ENCODE measurements at places on chromosomes 12 and 14.

DNA sequence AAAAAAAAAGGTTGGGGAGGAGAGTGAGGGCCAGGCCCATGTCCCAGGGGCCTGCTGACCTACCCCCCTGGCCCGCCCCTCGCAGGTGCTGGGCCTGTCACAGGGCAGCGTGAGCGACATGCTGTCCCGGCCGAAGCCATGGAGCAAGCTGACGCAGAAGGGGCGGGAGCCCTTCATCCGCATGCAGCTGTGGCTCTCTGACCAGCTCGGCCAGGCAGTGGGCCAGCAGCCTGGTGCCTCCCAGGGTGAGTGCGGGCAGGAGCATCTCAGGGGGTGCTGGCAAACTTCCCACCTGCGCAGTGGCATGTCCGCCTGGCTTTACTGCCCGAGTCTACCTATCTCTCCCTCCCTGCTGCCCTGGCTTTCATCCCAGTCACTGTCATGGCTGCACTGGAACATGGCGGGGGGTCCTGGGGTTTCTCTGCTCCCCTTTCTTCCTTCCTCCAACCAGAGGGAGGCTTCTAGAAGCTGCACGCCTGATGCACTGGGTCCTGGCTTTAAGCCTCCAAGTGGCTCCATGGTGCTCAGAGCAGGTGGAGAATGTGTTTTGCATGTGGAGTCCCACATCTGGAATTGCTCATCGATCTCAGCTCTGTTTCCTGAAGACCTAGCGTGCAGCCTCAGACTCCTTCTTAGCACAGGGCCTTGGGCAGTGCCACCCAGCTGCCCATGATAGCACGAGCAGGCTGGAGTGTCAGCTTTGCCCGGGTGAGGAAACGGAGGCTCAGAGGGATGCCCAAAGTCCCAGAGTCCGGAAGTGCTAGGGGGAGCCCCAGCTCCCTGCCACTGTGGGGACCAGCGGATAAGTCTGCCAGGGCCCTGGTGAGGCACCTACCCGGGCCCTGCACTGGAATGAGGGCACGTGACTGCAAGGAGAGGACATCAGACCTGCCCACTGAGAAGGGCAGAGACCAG lies 46.3 kb downstream of the PHETA1 start:
- DNase-seq: no peak

GRCh38 chr12:62803756-62804155 lies 131.2 kb downstream of the PPM1H start:
- no peak for DNase-seq

DNA sequence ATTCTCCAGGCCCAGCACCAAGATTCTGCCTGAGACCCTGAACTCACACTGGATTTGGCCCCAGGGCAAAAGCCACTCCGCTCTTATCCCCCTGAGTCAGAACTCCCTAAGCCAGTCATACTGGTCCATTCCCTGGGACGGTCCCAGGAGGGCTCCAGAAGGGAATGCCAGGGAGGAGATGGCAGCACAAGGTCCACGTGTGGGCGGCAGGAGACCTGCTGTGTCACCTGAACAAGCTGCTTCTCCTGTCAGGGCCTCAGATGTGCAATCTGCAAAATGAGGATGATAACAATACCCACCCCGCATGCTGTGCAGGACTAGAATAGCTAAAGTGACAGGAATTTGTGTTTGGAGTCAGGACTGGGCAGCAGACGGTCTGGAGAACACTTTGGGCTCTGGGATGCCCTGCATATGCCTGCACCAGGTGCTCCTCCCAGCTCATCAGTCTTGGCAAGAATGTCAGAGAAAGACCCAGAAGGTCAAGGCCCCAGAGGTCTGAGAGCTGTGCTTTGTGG lies 40.3 kb downstream of the CMKLR1 start:
- DNase-seq: no peak

DNA sequence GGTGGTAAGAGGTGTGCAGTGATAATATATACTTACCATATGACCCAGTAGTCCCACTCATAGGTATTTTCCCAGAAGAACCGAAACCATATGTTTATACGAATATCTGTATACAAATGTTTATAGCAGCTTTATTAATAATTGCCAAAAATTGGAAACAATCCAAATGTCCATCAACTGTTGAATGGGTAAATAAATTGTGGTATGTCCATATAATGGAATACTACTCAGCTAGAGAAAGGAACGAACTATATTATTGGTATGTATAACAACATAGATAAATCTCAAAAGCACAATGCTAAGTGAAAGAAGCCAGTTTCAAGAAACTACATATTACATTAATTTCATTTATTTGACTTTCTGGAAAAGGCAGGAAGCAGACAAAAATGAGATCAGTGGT lies 66.1 kb downstream of the TTLL5 start:
- DNase-seq: no peak

DNA sequence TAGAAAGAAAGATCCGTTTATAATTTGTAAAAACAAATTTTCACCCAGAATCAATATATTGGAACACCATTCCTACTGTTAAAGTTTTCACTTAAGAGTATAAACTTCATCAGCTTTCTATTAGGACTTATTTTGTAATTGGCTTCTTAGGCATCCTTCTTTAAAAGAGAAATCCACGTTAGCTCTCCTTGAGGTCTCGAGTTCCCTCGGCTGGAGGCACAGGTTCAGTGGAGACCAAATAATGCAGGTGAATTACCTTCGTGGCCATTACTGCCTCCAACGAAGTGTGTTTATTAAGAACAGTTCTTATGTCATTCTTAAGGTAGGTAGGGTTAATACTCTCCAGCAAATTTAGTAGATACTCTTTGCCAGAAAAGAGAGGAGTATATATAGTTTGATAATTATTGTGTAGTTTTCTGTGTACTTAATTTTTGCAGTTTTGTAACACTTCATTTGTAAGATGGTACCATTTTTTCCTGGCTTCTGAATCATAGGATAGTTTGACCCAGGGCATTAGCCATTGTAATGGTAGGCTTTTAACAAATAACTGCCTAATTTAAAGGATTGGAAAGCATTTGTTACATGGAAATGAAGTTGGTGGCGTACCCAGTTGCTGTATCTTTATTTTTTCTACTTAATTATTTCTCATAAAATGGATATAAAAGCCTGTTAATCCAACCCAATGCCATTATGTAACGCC lies 2.2 kb downstream of the CALM1 start:
- no peak for DNase-seq

- DNase-seq: no peak
These were observed 56.0 kb upstream of the HECTD1 start for GRCh38 chr14:31263485-31264133.

GRCh38 chr14:76232800-76233199 lies 81.1 kb downstream of the GPATCH2L start:
- no peak for DNase-seq

DNA sequence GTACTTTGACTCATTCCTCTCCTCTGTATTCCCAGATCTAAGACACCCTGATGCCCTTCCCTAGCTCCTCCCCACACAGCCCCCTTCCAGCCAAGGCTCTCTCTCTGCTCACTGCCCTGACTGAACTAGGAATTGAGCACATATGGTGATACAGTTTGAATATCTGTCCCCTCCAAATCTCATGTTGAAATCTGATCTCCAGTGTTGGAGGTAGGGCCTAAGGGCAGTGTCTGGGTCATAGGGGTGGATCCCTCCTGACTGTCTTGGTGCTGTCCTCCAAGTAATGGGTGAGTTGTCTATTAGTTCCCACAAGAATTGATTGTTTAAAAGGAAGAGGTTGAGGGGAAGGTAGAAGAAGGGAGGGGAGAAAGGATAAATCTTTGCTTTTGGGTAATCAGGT lies 17.4 kb downstream of the CMKLR1 start:
- DNase-seq: no peak

DNA sequence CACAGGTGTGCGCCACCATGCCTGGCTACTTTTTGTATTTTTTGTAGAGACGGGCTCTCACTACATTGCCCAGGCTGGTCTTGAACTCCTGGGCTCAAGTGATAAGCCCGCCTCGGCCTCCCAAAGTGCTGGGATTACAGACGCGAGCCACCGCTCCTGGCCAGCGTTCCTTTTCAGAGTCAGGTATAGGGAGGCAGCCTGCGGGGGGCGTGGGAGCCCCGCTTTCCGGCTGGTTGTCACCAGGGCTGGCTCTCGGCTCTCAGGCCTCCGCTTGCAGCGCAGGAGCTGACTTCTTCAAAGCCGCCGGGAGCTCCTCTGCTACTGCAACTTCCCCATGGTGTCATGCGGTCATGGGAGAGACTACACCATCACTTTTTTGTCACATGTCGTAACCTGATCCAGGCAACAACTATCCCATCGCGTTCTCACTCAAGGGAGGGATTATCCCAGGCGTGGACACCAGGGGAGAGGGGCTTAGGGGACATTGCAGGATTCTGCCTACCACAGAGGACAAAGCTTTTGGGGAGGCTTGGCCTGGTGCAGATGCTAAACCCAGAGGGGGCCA lies 129.4 kb downstream of the SCARB1 start:
- no peak for DNase-seq

DNA sequence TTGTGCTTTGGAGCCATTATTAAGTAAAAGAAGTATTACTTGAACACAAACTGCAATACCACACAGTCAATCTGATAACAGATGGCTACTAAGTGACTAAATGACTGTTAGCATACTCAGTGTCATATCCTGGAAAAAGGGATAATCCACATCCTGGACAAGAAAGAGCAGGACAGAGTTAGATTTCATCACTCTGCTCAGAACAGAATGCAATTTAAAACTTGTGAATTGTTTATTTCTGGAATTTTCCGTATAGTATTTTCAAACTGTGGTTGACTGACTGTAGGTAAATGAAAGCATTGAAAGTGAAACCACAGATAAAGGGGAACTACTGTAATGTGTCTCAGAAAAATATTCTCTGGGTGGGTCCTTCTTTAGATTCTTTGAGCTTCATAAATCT lies 458.8 kb downstream of the TMEM117 start:
- DNase-seq: no peak

DNA sequence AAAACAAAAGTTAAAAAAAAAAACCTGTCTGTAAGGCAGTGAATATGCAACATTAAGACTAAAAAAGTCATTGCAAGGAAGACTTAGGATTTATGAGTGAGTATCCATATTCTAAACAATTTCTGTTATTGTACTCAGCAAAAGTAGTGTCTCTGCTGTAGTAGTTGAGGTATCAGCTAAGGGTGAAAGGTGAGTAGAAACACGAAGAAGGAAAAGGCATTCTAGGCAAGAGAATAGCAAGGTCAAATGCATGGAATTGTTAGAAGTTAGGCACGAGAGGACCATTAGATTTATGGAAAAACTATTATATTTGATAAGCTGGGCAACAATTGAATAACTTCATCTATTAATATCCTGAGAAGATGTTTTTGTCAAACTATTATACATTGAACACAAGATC lies 1.8 kb downstream of the EID3 start:
- DNase-seq: no peak

GRCh38 chr12:66244446-66244845 lies 55.4 kb downstream of the IRAK3 start:
- no peak for DNase-seq

- DNase-seq: no peak
These were observed 9.9 kb upstream of the DYRK2 start for GRCh38 chr12:67638694-67639093.
